ENCODE measurements at places on chromosomes 1 and 21. TPM values are rescaled to one million over a fixed set of nuclear protein-coding genes. Genes with fewer than 3 reads are reported as not detected.
A peak's percentile ranks its signal among the peaks of the same experiment; 100 is the strongest.

Gene RNF207
- 7.2 TPM for total RNA-seq

DNA sequence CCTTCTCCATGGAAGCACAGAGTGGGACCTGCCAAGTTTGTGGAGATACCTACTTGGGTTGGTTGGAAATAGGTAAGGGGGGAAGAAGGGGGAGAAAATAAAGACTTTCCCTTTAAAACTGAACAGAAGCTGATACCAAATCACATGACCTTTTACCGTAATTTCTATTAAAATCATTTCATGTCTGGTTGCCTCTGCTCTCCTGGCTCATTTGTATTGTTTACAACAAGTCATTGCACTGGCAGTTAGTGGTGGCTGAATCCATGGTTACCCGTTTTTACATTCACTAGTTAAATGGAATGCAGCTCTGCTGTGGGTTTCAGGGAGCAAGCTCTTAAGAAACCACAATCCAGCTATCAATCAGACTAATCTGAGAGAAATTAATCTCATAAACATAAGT, 353.7 kb upstream of the ESRRG start:
- no peaks in the 10 kb centered on the region for H3K27me3 ChIP-seq
- no peak overlapping the region for H3K4me3 ChIP-seq
- H3K36me3 ChIP-seq, result no peaks in the 10 kb centered on the region
- H3K27ac ChIP-seq, result no peak overlapping the region

- no peak overlapping the region for H3K27ac ChIP-seq
- H3K4me1 ChIP-seq, result peaks cover 9% of the 10 kb centered on the region
- DNase-seq, result no peak
- H3K4me3 ChIP-seq, result no peak overlapping the region
Observed at GRCh38 chr21:33893917-33894316, 21.7 kb downstream of the ATP5PO start.

GRCh38 chr1:155622191-155622590, 12.2 kb downstream of the MSTO1 start:
- DNase-seq, result no peak
- no peak overlapping the region for H3K4me3 ChIP-seq
- no peaks in the 10 kb centered on the region for H3K27me3 ChIP-seq
- no peaks in the 10 kb centered on the region for H3K36me3 ChIP-seq
- H3K27ac ChIP-seq, result no peak overlapping the region

DNA sequence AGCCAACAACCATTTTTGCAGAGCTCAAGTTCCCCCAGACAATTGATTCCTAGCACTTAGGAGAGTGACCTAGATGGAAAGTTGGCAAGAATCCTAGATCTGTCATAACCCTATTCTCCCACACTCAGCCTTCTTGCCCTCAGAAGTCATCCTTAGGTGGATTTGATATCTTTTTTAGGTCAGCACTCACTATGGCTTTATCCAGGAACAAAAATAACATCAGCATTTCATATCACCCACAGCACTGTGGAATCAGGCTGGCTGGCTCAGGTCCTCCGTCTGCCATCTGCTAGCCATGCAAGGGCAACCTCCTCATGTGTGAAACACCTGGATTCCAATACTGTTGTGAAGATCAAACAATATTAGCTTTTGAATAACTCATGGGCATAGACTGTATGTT, 6.0 kb downstream of the DPT start:
- H3K36me3 ChIP-seq, result no peaks in the 10 kb centered on the region
- no peaks in the 10 kb centered on the region for H3K27me3 ChIP-seq
- no peak for DNase-seq
- H3K4me1 ChIP-seq, result no peaks in the 10 kb centered on the region
- no peak overlapping the region for H3K4me3 ChIP-seq

- peak within 1 kb of the TSS; percentile 49 for H3K4me3 ChIP-seq
- peaks cover 46% of the 10 kb centered on the region for H3K27me3 ChIP-seq
- DNase-seq, result no peak
- peaks cover 20% of the 10 kb centered on the region for H3K4me1 ChIP-seq
Observed at GRCh38 chr1:53061859-53062707, at the start of gene PODN. PODN (plus strand) TSS chr1:53062213; CDS start chr1:53069856, 7,643 bp downstream.

- peak overlapping the region; percentile 71 for H3K27ac ChIP-seq
- no peaks in the 10 kb centered on the region for H3K27me3 ChIP-seq
- peaks cover 59% of the 10 kb centered on the region for H3K4me1 ChIP-seq
- H3K4me3 ChIP-seq, result peak overlapping the region; percentile 57
- DNase-seq, result peak; percentile 37
- H3K36me3 ChIP-seq, result peaks cover 6% of the 10 kb centered on the region
Observed at GRCh38 chr1:8424539-8425116, 106.7 kb downstream of the SLC45A1 start.

DNA sequence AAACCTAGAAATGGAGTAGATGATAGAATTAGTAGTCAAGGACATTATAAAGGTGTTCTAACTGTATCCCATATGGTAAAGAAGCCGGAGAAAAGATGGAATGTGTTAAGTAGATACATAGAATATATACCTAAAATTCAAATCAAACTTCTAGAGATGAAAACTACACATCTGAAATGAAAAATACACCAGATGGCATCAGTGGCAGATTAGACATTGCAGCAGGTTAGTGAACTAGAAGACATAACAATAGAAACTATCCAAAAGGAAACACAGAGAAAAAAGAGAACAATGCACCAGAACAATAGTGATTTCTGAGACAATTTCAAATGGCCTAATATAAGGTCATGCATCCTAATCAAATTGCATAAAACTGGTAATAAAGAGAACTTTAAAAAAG, 26.9 kb downstream of the ZBTB21 start:
- no peaks in the 10 kb centered on the region for H3K4me1 ChIP-seq
- no peaks in the 10 kb centered on the region for H3K27me3 ChIP-seq
- H3K4me3 ChIP-seq, result no peak overlapping the region
- H3K36me3 ChIP-seq, result no peaks in the 10 kb centered on the region
- no peak overlapping the region for H3K27ac ChIP-seq

DNA sequence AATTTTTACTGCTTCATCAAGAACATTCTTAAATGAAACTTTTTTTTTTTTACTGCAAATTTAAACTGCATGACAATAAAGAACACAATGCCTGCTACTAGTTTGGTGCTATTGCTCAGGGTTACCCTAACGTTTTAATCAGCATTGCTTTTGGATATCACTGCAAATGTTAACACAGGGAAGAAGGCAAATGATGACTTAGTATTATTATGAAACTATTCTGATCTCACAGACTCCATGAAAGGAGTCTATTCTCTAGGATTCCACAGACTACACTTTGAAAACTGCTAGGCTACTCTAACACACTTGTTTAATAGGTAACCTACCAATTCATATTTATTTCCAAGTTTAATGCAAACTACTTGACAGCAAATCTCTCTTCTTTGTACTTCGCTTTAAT, 49.8 kb downstream of the GATAD2B start:
- H3K36me3 ChIP-seq, result no peaks in the 10 kb centered on the region
- DNase-seq, result no peak
- H3K27ac ChIP-seq, result no peak overlapping the region
- H3K4me1 ChIP-seq, result peaks cover 2% of the 10 kb centered on the region
- no peaks in the 10 kb centered on the region for H3K27me3 ChIP-seq

DNA sequence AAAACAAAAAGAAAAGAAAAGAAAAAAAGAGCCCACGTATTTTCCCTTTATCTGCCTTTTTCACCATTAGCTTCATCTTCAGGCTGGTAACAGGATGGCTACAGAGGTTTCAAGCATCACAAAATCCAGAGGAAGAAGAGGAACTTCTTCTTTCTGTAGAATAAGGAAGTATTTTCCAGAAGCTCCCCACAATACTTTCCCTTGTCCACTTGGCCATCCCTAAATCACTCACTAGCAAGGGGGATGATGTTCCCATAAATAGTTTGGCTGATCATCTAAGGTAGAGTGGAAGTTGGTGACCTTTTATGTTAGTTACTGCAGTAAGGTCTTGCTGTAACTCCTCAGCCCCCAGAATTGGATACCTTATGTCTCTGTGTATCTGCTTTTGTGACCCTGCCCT, 45.1 kb upstream of the RNF11 start:
- DNase-seq, result no peak
- H3K4me3 ChIP-seq, result no peak overlapping the region
- no peak overlapping the region for H3K27ac ChIP-seq
- no peaks in the 10 kb centered on the region for H3K27me3 ChIP-seq

Gene HSD3B1
- not detected for total RNA-seq

Gene TMPRSS2
- 0.73 TPM for total RNA-seq

DNA sequence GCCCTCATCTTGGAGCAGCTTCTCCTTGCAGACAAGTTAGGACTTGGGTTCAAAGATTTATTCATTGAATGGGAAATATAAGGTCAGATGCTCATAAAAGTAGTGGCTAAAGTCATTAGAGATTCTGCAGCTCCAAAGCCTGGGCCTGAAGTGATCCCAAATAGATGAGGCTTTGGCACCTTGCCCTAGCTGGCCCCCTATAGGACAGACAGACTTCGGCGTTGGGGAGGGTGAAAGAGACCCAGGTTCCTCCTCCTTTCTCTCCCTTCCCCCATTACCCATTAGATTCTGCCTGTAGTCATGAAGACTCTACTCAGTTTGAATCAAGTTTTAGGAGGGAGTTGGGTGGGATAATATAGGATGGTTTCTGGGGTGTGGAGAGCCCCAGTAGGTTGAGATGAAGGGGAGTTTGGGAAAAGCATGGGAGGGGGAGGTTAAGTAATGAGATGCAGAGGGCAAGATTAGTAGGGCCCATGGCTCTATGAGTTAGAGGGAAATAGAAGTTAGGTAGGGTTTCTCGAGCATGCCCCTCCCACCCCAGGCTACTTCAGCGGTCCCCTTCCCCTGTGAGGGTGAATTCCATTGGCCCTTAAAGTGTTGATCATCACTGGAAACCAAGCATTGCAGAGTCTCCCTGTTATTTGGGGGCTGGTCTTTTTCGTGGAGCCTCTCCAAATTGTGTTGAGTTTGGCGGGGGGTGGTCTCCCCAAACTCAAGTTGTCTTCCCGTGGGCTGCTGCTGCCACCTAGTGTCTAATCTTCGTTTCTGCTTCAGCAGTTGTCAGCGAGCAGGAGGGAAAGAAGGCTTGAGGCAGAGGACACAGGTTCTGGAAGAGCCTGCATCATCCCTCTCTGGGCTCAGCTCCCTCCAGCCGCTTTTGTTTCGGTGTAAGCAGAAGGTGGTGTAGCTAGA, 2.1 kb upstream of the AHDC1 start:
- no peaks in the 10 kb centered on the region for H3K36me3 ChIP-seq
- no peak overlapping the region for H3K27ac ChIP-seq
- H3K27me3 ChIP-seq, result no peaks in the 10 kb centered on the region
- peaks cover 25% of the 10 kb centered on the region for H3K4me1 ChIP-seq

Gene OR10J5
- total RNA-seq, result not detected

DNA sequence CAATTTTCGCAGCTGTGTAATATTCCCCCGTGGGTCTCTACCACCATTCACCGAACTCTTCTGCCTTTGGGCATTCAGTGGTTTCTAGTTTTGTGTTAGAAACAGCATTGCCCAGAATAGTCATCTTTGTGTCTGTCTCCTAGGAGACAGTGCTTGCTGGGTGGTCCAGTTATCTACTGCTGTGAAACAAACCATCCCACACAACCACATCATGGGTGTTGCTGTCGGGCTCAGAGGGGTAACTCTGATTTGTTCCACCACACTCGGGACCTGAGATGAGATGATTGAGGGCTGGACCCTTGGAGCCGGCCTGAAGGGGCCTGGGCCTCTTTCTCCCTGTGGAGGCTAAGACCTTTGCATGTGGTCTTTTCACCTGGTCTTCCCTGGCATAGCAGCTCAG, 427.2 kb upstream of the VAMP3 start:
- no peaks in the 10 kb centered on the region for H3K36me3 ChIP-seq
- peaks cover 8% of the 10 kb centered on the region for H3K27me3 ChIP-seq
- no peak overlapping the region for H3K27ac ChIP-seq
- no peak for DNase-seq
- no peak overlapping the region for H3K4me3 ChIP-seq

DNA sequence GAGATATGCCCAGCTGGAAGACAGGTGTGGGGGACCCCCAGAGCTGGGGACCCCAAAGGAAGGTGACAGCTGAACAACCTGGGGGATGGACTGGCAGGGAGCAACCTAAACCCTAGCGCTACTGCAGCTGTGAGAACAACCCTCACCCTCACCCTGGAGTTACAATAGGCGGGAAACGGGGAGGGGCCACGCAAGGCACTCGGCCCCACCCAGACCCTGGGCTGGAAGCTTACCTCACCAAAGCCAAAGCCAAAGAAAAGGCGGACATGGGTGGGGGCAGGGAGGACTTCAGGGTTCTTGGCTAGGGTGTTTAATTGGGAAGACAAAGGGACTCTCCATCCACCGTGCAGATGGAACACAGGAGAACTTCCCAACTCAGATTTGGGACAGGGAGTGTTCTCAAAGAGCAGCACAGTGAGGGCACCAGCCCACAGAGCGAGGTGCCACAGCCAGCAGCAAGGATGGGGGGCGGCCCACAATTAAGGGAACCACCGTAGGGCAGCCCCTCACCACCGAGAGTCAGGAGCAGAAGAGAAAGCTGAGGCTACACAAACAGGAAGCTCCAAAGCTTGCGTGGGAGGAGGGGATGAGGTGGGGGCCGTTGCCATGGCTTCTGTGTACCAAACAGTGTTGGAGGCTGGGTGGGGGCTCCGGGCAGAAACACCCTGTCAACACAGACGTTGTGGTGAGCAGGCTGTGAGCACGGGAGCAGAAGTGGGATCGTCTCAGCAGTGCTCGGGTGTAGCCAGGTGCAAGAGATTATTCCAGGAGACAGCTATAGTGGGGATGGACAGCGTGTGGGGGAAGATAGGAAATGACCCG, 1.9 kb downstream of the TAGLN2 start:
- H3K27me3 ChIP-seq, result no peaks in the 10 kb centered on the region
- no peaks in the 10 kb centered on the region for H3K36me3 ChIP-seq
- peak overlapping the region; percentile 99 for H3K27ac ChIP-seq
- peak overlapping the region; percentile 91 for H3K4me3 ChIP-seq

Gene S100A8
- total RNA-seq, result 3.8 TPM

Data from T-cell (primary cell).